H4 (cell line): ENCODE measurements at places on chromosomes 5 and 9. TPM values are rescaled to one million over a fixed set of nuclear protein-coding genes. Genes with fewer than 3 reads are reported as not detected.

Gene AQP3
- 15.9 and 18.3 TPM in 2 replicates for total RNA-seq

Gene HMCN2
- total RNA-seq, result 0.10 TPM in 1 of 2 replicates, not detected in the other

Gene ZNF169
- 0.52 and 1.5 TPM in 2 replicates for total RNA-seq

Gene SNX30
- total RNA-seq, result 13.8 and 17.4 TPM in 2 replicates

Gene SCGB3A1
- total RNA-seq, result not detected in 2 replicates

Gene AGXT2
- not detected in 2 replicates for total RNA-seq

DNA sequence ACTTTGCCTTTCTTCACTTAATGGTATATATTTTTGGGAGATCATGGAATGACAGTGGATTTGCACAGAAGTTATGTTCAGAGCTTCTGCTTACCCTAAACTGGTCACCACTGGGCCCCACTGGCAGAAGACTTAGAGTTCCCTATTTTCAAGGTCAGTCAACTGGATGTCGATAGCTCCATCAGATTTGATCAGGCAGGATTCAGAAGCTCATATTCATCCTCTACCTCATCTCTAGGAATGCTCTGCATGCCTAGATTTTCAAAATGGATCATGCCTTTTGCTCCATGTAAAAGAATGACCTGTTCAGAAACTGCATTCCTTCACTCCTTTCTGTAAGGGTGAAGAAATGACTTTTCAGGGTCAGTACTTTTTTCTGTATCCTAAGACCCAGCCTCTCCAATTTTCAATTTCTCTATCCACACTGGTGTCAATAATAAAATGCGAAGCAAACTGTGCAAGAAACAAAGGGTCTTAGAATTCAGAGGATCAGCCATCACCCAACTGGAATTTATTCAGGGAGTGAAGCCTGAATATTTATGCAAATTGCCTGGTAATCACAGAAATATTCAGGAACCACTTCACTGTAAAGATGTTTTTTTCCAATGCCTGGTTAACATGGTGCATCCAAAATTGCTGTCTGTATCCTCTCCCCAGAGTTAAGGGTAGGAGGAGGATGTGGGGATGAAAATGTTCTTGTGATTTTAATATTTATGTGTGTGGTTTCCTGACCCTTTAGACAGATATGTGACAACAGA is 125.4 kb downstream of the DOCK2 start:
- DNase-seq, result no peak

- no peak for DNase-seq
Observed at GRCh38 chr9:4009006-4009511, 290.8 kb downstream of the GLIS3 start.
